Fibroblast of skin of scalp (primary cell): ENCODE measurements at places on chromosomes 2 and 18.

- DNase-seq: no peak
Measured at GRCh38 chr18:46541626-46542189, 115.3 kb downstream of the LOXHD1 start.

DNA sequence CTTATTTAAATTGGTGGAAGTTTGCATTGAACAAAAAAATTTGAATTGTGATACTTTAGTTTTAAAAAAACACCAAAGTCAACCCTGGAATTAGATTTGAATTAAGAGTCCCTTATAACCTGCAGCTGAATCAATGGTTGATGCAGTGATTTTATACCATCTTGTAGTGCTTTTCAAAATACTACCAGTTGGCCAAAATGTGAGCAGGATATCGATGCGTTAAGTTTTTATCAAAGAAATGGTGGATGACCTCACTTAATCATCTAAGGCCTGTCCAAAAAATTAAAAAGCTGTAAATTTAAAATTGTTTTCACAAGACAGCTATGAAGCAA is 48.2 kb downstream of the OSBPL6 start:
- no peak for DNase-seq

- DNase-seq: no peak
Measured at GRCh38 chr2:222271854-222272253, 26.9 kb downstream of the PAX3 start.

DNA sequence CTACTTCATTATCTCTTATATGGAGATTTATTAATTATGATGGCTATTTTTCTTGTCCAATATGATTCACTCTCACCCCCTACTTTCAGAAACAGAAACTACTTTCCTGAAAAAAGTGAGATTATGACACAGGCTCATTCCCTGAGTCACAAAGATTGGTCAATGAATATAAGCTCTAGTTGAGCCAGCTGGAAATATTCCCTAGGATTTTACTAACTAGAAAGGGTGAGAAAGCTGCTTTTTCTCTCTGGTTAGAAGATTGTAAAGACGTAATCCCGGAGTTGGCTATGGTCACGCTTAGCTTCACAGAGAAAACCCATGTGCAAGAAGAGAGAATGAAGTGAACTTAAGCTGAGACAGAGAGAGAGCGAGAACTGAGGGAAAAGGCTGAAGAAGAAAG is 223.7 kb upstream of the SMAD7 start:
- peak; percentile 67 for DNase-seq

GRCh38 chr2:173043897-173044519 is 31.6 kb upstream of the MAP3K20 start:
- no peak for DNase-seq

- DNase-seq: no peak
Measured at GRCh38 chr2:61074100-61074499, 8.4 kb downstream of the SANBR start.

GRCh38 chr2:155379494-155379893 is 681.0 kb downstream of the KCNJ3 start:
- no peak for DNase-seq
